Stomach (tissue), 19 donors: ENCODE measurements at places on chromosomes 6 and 20. TPM values are rescaled to one million over a fixed set of nuclear protein-coding genes. Genes with fewer than 3 reads are reported as not detected.

The VSTM2L gene
- not detected for total RNA-seq

The GJA1 gene
- 99.1 TPM for total RNA-seq

The ABHD16B gene
- not detected for total RNA-seq

The PHACTR3 gene
- total RNA-seq, result not detected

The SAMD3 gene
- not detected for total RNA-seq

The TPD52L1 gene
- 100 TPM for total RNA-seq

The KIF25 gene
- total RNA-seq, result not detected

The DAAM2 gene
- 41.7 TPM for total RNA-seq

The C6orf15 gene
- not detected for total RNA-seq

The PRDM1 gene
- 22.7 TPM for total RNA-seq

The SIM1 gene
- not detected for total RNA-seq

The MYBL2 gene
- 4.3 TPM for total RNA-seq

The PLCB4 gene
- 24.9 TPM for total RNA-seq

The WRNIP1 gene
- 196 TPM for total RNA-seq

The TNFRSF21 gene
- 56.7 TPM for total RNA-seq

The RIPPLY2 gene
- total RNA-seq, result not detected

The PDYN gene
- not detected for total RNA-seq

The TGM2 gene
- total RNA-seq, result 27.8 TPM

The RAB44 gene
- total RNA-seq, result not detected

The PSORS1C2 gene
- 0.73 TPM for total RNA-seq
